ENCODE measurements at places on chromosomes 5 and 9. TPM values are rescaled to one million over a fixed set of nuclear protein-coding genes. Genes with fewer than 3 reads are reported as not detected.
A peak's percentile ranks its signal among the peaks of the same experiment; 100 is the strongest.

The NLN gene
- 10.1 TPM for total RNA-seq

The SPINK13 gene
- not detected for total RNA-seq

The ANKRD18B gene
- total RNA-seq, result 33.6 TPM

The F2RL1 gene
- total RNA-seq, result 0.68 TPM

The GFI1B gene
- 9.7 TPM for total RNA-seq

The ABCA1 gene
- 42.0 TPM for total RNA-seq

The PRRX2 gene
- total RNA-seq, result 19.1 TPM

The DOCK8 gene
- total RNA-seq, result 51.4 TPM

The PCDHB13 gene
- 9.3 TPM for total RNA-seq

The LCN12 gene
- total RNA-seq, result 27.8 TPM

The DNAH5 gene
- total RNA-seq, result 5.1 TPM

The MYOT gene
- 0.79 TPM for total RNA-seq

The VCAN gene
- 23.4 TPM for total RNA-seq

The SPAG8 gene
- total RNA-seq, result 18.9 TPM

The ZNF474 gene
- total RNA-seq, result 7.1 TPM

The SHOC1 gene
- total RNA-seq, result 36.8 TPM

- DNase-seq, result peak; percentile 84
Measured at GRCh38 chr9:35664531-35665470, at the start of gene ARHGEF39. TSS of gene ARHGEF39 (minus strand) at chr9:35665195. CDS start at chr9:35665169, 26 bp downstream.

DNA sequence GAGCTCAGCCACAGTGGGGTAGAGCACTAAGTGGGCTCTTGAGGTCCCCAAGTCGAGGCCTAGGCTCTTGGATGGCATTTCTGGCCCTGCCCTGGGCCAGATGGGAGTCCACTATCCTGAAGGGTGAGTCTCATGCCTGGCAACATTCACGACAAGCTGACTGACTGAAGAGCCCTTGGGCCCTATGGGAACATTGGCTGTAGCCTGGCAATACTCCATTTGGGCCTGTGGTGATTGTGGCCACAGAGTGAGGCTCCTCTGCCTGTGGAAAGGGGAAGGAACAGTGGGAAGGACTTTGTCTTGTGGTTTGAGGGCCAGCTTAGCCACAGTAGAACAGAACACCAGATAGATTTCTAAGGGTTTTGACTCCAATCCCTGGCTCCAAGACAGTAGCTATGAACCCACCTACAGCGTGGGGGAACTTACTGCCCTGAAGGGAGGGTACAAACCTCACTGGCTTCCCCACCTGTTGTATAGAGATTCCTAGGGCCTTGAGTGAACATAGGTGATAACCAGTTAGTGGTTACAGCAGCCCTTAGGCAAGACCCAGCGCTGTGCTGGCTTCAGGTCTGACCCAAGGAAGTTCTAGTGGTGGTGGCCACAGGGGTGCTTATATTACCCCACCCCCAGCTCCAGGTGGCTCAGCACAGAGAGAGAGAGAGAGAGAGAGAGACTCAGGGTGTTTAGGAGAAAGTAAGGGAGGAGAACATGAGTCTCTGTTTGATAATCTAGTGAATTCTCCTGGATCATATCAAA, 72.4 kb downstream of the KIAA0825 start:
- no peak for DNase-seq

DNA sequence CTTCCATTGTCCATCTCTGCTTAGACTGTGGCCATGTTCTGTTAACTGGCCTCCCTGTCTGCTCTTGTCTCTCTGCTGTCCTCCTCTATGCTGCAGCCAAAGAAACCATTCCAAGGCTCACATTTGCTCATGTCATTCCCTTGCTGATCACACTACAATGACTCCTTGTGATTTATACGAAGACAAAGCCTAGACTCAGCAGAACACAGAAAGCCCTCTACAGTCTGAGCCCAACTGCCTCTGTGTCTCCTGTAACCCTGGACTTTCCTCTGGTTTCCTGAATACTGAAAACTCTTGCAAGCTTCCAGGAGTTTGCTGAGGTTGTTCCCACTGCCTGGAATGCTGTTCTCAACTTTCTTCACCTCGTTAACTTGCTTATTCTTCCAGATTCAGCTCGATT, 191.8 kb downstream of the TMEM38B start:
- no peak for DNase-seq

GRCh38 chr5:171776770-171777759, 8.6 kb upstream of the SMIM23 start:
- DNase-seq, result no peak

GRCh38 chr9:126125177-126125576, 201.5 kb upstream of the MVB12B start:
- peak; percentile 42 for DNase-seq

- no peak for DNase-seq
Measured at GRCh38 chr9:16899606-16900005, 29.1 kb upstream of the BNC2 start.

- DNase-seq, result peak; percentile 47
Measured at GRCh38 chr9:15231788-15232635, 75.0 kb downstream of the TTC39B start.

DNA sequence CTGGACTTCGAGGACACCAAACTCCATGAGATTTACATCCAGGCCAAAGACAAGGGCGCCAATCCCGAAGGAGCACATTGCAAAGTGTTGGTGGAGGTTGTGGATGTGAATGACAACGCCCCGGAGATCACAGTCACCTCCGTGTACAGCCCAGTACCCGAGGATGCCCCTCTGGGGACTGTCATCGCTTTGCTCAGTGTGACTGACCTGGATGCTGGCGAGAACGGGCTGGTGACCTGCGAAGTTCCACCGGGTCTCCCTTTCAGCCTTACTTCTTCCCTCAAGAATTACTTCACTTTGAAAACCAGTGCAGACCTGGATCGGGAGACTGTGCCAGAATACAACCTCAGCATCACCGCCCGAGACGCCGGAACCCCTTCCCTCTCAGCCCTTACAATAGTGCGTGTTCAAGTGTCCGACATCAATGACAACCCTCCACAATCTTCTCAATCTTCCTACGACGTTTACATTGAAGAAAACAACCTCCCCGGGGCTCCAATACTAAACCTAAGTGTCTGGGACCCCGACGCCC, 1.3 kb downstream of the PCDHGC3 start:
- DNase-seq, result no peak

GRCh38 chr9:135279834-135280393, 192.4 kb downstream of the OLFM1 start:
- no peak for DNase-seq

GRCh38 chr9:127943731-127944144, 6.1 kb upstream of the DPM2 start:
- peak; percentile 90 for DNase-seq

GRCh38 chr9:121601194-121601593, 50.2 kb upstream of the DAB2IP start:
- no peak for DNase-seq

- DNase-seq, result no peak
Measured at GRCh38 chr5:124698770-124699169, 47.7 kb downstream of the ZNF608 start.

DNA sequence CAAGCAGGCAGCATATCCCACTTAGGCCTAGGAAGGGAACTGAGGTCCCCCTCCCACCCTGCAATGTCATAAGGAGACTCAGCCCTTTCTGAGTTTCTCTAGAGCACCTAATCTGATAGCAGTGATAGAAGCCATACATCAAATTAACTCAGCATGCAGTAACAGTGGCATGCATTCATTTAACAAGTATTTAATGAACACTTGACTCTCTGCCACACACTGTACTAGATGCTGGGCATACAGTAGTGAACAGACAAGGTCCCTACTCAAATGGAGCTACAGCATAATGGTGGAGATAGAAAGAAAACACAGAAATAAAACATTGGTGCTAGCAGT, 58.6 kb downstream of the SLC22A5 start:
- DNase-seq, result no peak

DNA sequence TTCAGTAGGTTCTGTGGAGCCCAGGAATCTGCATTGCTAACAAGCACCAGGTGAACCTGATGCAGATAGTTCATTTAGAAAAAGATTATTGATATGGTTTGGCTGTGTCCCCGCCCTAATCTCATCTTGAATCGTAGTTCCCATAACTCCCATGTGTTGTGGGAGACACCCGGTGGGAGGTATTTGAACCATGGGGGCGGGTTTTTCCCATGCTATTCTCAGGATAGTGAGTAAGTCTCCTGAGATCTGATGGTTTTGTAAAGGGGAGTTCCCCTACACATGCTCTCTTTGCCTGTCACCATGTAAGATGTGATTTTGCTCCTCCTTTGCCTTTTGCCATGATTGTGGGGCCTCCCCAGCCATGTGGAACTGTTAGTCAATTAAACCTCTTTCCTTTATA, 212.0 kb downstream of the RAB3C start:
- DNase-seq, result no peak

GRCh38 chr5:89535411-89535810, 652.4 kb upstream of the MEF2C start:
- DNase-seq, result no peak

GRCh38 chr5:74384851-74385250, 255.7 kb downstream of the ENC1 start:
- DNase-seq, result no peak

DNA sequence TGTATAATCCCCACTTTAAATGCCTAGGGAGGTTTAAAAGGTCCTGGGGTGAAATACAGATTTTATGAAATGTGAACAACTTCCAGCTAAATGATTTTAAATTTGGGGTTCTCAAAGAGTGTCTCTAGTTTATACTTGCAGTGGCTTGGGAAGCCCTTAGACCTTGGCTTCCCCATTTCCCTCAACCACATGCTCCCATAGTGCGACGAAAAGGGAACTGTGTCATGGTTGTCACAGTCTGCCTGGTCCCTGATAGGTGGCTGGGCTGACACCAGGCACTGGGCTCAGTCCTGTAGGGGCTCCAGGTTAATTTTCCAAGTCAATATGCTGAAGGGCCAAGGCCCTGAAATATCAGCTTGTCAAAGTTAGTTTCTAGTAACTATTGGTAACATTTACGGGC, 10.4 kb upstream of the CXCL14 start:
- DNase-seq, result no peak

GRCh38 chr9:118455259-118455658, 751.1 kb downstream of the TLR4 start:
- no peak for DNase-seq

GRCh38 chr5:180206993-180207392, 2.0 kb downstream of the RASGEF1C start:
- DNase-seq, result no peak

DNA sequence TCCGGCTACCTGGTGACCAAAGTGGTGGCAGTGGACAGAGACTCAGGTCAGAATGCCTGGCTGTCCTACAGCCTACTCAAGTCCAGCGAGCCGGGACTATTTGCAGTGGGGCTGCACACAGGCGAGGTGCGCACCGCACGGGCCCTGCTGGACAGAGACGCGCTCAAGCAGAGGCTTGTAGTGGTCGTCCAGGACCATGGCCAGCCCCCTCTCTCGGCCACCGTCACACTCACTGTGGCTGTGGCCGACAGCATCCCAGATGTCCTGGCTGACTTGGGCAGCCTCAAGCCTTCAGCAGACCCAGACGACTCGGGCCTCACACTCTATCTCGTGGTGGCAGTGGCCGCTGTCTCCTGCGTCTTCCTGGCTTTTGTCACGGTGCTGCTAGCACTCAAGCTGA, 2.1 kb downstream of the PCDHGA4 start:
- no peak for DNase-seq

DNA sequence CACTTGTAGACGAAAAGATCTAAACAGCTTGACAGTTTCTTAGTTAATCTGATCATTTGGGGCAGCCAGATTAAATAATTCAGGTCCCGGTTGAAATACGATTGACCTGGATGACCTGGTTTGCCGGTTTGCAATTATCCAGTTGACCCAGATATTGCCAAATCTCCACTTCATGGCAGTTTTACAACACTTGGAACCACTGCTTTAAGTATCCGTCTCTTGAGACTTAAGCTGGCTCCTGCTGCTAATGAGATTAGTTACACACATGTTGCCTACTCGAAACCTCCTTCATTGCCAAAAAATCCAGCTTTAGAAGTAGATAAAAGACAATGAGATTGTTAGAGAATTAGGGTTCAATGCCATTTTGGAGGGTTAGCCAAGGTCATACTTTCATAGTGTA, 136.2 kb upstream of the HAPLN1 start:
- no peak for DNase-seq

- DNase-seq, result no peak
Measured at GRCh38 chr5:174925586-174925985, 201.2 kb downstream of the MSX2 start.

DNA sequence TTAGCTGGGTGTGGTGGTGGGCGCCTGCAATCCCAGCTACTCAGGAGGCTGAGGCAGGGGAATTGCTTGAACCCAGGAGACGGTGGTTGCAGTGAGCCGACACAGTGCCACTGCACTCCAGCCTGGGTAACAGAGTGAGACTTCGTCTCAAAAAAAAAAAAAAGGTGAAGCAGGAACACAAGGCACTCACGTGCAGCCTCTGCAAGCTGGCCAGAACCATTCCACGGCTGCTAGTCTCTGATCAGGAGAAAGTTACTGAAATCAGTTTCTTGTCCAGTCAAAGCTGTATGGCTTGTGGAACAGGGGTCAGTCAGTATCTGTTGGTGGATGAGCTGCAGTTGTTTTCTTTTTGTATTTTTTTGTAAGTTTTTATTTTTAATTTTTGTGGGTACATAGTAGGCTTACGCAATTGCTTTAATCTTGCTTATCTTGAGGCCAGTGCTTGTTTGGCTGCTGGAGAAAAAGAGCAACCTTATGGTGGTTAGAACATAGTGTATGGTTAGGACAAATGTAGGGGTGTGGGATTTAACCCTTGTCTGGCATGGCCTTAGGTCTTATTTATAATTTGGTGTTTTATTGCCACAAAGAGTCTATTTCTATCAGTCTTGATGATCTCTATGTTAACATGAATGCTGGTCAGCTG, 32.7 kb upstream of the GTF2H2C start:
- no peak for DNase-seq

DNA sequence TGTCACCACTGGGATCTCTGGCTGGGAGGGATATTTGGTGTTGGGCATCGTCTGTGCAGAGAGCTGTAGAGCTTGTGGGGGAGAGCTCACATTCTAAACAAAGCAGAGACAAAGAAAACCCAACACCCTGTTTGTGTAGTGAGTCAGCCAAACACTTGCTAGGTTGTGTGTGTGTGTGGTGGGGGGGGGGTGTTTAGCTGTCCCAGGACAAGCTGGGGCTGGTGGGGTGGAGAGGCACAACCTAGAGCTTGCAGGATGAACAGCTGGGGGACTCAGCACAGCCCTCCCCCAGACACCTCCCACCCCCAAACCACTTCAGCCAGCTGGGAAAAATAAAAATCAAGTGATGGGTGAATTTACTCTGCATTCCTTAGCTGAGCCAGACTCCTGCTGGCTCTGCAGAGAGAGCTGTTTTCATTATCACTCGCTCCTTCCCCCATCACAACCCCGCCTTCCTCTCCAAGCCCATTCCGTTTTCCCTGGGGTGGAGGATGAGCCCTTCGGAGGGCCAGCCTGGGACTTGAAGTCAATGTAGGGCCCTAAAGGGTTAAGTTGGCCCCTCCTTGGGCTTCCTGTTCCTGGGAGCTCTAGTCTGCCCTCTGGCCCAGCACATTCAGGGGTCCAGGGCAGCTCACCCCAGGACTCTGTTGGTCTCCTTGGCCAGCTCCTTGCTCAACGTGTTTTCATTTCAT, 2.6 kb downstream of the OLFML2A start:
- no peak for DNase-seq

GRCh38 chr5:91976451-91976850, 593.3 kb upstream of the ARRDC3 start:
- no peak for DNase-seq

- DNase-seq, result no peak
Measured at GRCh38 chr5:102737161-102737560, 17.9 kb upstream of the PAM start.

- DNase-seq, result no peak
Measured at GRCh38 chr9:123776708-123777537, 153.0 kb downstream of the DENND1A start.

GRCh38 chr5:10158886-10159285, 90.8 kb downstream of the ATPSCKMT start:
- DNase-seq, result no peak

GRCh38 chr5:172658961-172659501, 18.0 kb downstream of the NEURL1B start:
- peak; percentile 68 for DNase-seq
